ENCODE measurements at places on chromosomes 3 and 15. TPM values are rescaled to one million over a fixed set of nuclear protein-coding genes. Genes with fewer than 3 reads are reported as not detected.

Gene UQCRC1
- total RNA-seq, result 203 TPM

- peak overlapping the region; percentile 81 for H3K4me3 ChIP-seq
- H3K27ac ChIP-seq, result peak overlapping the region; percentile 90
- H3K4me1 ChIP-seq, result peaks cover 11% of the 10 kb centered on the region
- no peaks in the 10 kb centered on the region for H3K36me3 ChIP-seq
- DNase-seq, result no peak
Measured at GRCh38 chr15:64092075-64092820, 1.4 kb downstream of the CIAO2A start.

DNA sequence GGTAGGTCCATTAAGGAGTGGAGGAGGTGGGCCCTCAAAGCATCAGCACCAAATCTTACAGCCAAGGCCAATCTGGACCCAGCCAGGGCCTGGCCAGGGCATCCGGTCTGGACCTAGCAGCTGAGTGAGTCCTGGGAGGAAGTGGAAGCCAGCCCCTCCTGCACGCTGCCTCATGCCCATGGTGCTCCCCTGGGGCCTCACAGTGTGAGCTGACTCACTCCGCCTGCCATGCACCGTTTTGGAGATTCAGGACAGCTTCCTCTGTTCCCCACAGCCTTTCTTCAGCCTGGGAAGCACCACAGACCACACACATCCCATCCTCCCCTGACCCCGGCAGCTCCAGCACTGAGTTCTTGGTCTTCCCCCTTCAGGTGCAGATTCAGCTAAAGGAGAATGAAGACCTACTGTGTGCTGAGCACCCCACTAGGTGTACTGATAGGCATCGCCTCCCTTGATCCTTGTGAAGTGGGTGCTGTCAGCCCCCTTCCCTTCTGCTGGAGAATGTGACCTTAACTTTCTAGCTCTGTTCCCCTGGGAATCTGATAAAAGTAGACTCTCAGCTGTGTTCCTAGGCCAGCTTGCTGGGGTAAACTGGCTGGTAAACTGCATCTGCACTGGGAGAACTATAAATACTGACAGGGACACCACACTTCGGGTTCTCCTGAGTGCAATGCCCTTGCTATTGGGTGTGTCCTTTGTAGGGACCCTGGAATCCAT is 36.8 kb upstream of the SEC13 start:
- DNase-seq, result no peak
- H3K27ac ChIP-seq, result no peak overlapping the region

GRCh38 chr3:37905346-37905745 is 43.7 kb downstream of the CTDSPL start:
- H3K4me3 ChIP-seq, result no peak overlapping the region
- H3K27me3 ChIP-seq, result no peaks in the 10 kb centered on the region
- no peaks in the 10 kb centered on the region for H3K36me3 ChIP-seq
- DNase-seq, result no peak

Gene FETUB
- total RNA-seq, result not detected

DNA sequence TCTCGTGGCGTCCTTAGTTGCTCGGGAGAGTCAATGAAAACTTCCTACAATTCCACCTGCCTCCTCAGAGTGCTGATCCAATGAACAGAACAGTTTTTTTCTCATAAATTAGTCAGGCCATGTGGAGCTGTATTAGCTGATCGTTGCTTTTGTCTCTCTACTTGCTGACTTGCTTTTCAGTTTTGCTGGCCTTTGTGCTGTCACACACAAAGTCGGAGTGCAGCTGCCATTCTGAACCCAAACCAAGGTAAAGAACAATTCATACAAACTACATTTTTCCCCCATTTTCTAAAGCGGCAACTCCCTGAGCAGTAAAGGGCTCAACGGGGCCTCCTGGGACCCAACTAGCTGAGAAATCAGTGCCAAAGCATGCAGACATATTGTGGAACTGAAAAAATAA is 43.1 kb downstream of the MEIS2 start:
- H3K4me3 ChIP-seq, result no peak overlapping the region
- H3K4me1 ChIP-seq, result peaks cover 3% of the 10 kb centered on the region
- DNase-seq, result no peak
- no peaks in the 10 kb centered on the region for H3K36me3 ChIP-seq
- H3K27me3 ChIP-seq, result no peaks in the 10 kb centered on the region
- no peak overlapping the region for H3K27ac ChIP-seq

DNA sequence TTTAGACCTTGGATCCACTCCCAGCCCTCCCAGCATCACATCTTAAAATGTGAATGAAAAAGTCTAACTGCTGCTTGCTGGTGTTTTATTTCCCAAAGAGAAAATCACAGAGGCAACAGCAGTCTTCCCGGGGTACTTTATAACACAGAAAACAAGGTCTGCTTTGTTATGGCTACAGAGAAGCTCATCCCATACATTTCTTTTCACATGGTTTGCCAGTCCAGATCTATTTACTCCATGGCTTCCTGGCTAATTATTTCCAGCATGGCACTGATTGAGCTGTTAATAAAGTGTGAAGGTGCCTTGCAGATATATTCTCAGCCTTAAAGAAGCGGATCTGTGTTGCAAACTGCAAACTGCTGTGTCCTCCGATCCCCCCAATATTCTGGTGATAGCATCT is 466.1 kb upstream of the CFAP20DC start:
- H3K36me3 ChIP-seq, result no peaks in the 10 kb centered on the region
- H3K27ac ChIP-seq, result no peak overlapping the region
- H3K4me1 ChIP-seq, result no peaks in the 10 kb centered on the region

Gene RYR3
- 0.24 TPM for total RNA-seq

Gene FAM81A
- 2.2 TPM for total RNA-seq
